Upper lobe of right lung (tissue), 1 donor: ENCODE measurements at places on chromosomes 12 and 14.

GRCh38 chr12:749751-750270 is 2.6 kb upstream of the WNK1 start:
- peaks cover 15% of the 10 kb centered on the region for H3K4me1 ChIP-seq
- H3K27ac ChIP-seq, result no peak overlapping the region
- DNase-seq, result no peak

DNA sequence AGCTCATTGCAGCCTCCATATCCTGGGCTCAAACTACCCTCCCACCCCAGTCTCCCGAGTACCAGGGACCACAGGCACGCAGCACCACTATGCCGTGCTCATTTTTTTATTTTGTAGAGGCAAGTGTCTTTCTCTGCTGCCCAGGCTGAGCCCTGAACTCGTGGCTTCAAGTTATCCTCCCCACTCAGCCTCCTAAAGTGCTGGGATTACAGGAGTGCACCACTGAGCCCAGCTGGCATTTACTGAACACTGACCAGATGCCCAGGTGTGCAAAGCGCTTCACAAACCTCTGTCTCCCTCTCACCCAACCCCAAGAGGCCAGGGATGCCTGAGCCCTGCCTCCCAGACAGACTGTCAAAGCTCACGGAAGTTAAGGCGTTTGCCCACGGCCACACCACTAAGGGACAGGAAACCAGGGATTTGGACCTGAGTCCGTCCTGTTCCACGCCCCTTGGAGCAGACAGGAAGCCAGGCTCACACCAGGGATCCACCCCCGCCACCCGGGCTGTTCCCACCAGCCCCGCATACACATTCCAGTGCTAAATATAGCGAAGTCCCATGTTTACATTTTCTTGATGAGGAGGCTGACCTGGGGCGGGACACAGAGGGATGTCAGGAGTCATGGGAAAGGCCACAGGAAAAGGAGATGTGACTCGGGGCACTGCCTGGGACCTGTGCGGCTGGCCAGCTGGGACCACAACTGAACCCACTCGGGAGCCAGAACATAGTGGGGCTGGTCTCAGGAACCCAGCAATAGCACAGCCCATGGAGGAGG is 51.2 kb downstream of the TESC start:
- H3K36me3 ChIP-seq, result no peaks in the 10 kb centered on the region
- DNase-seq, result no peak
- H3K27me3 ChIP-seq, result no peaks in the 10 kb centered on the region

GRCh38 chr14:90396341-90397339 is at the start of gene CALM1:
TSS of gene CALM1 (plus strand) at chr14:90397029. CDS start at chr14:90397231, 202 bp downstream.
- no peaks in the 10 kb centered on the region for H3K27me3 ChIP-seq
- peak within 1 kb of the TSS; percentile 99 for H3K4me3 ChIP-seq
- peaks cover 29% of the 10 kb centered on the region for H3K4me1 ChIP-seq
- peaks cover 18% of the 10 kb centered on the region for H3K36me3 ChIP-seq

- H3K4me3 ChIP-seq, result no peak overlapping the region
- H3K4me1 ChIP-seq, result no peaks in the 10 kb centered on the region
- no peak overlapping the region for H3K27ac ChIP-seq
- no peaks in the 10 kb centered on the region for H3K27me3 ChIP-seq
Observed at GRCh38 chr14:35890308-35890707, 64.2 kb downstream of the BRMS1L start.

DNA sequence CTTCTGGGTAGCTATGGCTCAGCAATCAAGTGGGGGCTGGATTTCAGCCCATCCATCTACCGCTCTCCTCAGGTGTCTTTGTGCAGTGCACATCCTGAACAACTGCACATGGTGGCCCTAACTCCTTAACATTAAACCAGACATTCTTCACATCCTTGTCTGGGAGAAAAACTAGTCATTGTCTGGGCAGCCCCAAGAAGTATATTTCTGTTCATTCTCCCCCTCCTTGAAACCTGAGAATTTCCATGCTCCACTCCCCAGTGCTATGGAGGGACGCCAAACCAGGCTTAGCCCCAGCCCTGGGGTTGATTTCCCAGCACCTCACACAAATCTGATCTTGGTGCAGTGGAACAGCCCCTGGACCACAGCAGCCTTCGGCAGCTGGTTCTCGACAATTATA is 13.4 kb downstream of the MYL2 start:
- no peaks in the 10 kb centered on the region for H3K36me3 ChIP-seq
- H3K27me3 ChIP-seq, result peaks cover 9% of the 10 kb centered on the region
- no peaks in the 10 kb centered on the region for H3K4me1 ChIP-seq
- H3K4me3 ChIP-seq, result no peak overlapping the region
- no peak overlapping the region for H3K27ac ChIP-seq

DNA sequence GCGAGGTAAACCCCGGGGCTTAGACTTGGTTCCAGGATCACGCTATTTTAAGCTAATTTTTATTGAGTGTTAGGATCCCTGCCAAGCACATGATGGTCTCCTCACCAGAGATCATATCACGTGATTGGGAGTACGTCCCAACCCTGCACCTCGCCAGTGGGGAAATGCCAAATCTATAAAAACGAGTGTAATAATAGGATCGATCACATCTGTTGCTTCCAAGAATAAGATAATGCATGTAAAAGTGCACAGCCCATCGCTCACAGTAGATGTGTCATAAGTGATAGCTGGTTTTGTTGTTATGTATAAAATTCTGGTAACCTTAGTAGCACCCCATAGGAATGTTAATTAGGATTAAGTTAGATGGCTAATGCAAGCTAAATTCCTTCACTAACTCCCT is 581.0 kb upstream of the TMEM132C start:
- no peak for DNase-seq
- H3K36me3 ChIP-seq, result no peaks in the 10 kb centered on the region
- H3K4me1 ChIP-seq, result no peaks in the 10 kb centered on the region
- H3K27me3 ChIP-seq, result no peaks in the 10 kb centered on the region
- no peak overlapping the region for H3K4me3 ChIP-seq
- H3K27ac ChIP-seq, result no peak overlapping the region

- H3K27ac ChIP-seq, result no peak overlapping the region
- H3K4me1 ChIP-seq, result no peaks in the 10 kb centered on the region
Observed at GRCh38 chr14:89540830-89541470, 123.9 kb upstream of the FOXN3 start.

GRCh38 chr12:131049549-131050339 is 96.0 kb downstream of the ADGRD1 start:
- H3K4me3 ChIP-seq, result no peak overlapping the region
- no peaks in the 10 kb centered on the region for H3K36me3 ChIP-seq
- DNase-seq, result peak; percentile 56
- no peaks in the 10 kb centered on the region for H3K4me1 ChIP-seq

DNA sequence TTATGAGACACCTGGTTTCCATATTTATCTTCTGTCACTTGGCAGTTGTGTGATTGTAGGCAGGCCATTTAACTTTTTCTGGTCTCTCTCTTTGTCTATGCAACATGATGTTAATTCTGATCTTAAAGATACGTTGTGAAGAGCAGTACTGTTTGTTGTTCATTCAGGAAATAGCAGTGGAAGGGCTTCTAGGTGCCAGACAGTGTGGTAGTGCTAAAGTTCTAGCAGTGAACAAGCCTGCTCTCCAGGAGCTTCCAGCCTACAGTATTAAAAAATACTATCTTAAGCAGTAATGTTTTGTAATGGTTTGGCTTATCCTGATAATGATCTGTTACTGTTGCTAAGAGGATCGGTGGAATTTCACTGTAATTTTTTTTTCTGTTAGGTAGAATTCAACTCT is 15.2 kb downstream of the NAA30 start:
- no peaks in the 10 kb centered on the region for H3K27me3 ChIP-seq
- H3K4me1 ChIP-seq, result peaks cover 6% of the 10 kb centered on the region
- no peak for DNase-seq

DNA sequence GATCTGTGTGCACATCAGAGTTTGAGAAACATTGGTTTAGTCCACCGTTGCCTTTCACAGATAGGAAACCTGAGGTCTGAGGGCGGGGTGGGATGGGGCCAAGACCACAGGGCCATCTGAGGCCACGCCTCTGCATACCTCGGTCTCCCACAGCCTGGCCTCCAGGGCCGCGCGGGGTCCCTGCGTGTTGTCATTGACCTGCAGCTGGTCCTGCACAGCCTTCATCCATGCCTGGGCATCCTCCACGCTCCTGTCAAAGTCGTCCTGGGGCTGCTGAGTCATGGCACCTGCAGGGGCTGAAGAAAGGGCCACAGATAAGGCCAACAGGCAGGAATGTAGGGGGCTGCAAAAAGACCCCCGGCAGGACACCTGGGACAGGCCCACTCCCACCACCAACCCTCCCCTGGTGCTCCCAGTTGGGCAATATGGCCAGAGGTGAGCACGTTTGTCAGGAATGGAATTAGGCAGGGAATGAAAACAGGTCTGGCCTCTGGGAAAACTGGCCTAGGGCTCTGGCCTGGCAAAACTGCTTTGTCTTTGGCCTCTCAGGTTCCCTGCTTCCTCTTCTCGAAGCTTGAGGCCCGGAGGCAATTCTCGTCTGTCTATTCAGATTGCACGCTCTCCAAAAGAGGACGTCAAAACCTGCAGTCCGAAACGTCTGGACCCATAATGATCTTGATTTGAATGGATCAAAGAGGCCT is 40.8 kb downstream of the SYNE3 start:
- no peak for DNase-seq
- H3K27ac ChIP-seq, result no peak overlapping the region
- peaks cover 11% of the 10 kb centered on the region for H3K36me3 ChIP-seq
- no peak overlapping the region for H3K4me3 ChIP-seq
- H3K27me3 ChIP-seq, result no peaks in the 10 kb centered on the region
- H3K4me1 ChIP-seq, result no peaks in the 10 kb centered on the region

DNA sequence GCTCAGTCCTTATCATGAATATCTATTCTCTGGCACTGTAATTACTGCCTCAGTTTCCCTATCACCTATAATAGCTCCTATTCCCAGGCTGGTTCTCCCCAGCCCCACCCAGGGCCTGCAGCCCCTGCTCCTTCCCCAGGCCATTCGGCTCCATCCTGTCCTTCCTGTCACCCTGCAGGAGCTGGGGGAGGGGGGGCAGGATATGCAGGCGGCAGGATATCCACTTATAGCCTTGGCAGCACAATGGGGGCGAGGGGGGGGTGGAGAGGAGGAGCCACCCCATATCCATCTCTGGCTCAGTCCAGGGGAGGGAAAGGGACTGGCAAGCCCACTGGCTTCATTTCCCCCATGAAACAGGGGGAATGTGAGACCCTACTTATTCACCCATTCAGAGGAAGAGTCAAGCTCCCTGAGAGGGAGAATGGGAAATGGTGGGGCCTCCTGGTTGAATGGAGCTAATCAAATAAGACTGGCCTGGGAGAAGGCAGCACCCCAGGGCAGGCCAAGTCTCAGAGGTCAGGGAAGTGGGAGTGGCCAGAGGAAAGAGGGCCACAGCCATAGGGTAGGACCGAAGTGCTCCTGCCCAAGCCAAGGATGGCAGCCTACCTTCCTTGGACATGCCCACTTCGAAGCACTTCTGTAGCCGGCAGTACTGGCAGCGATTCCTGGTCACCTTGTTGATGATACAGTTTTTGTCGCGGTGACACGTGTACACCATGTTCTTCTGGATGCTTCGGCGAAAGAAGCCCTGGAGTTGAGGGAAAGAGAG is 7.8 kb upstream of the ITGB7 start:
- no peak overlapping the region for H3K4me3 ChIP-seq
- H3K36me3 ChIP-seq, result peaks cover 51% of the 10 kb centered on the region
- peaks cover 56% of the 10 kb centered on the region for H3K4me1 ChIP-seq
- no peak for DNase-seq

GRCh38 chr14:57290751-57291150 is 22.0 kb downstream of the AP5M1 start:
- no peaks in the 10 kb centered on the region for H3K4me1 ChIP-seq
- H3K27ac ChIP-seq, result no peak overlapping the region
- no peak overlapping the region for H3K4me3 ChIP-seq
- peaks cover 47% of the 10 kb centered on the region for H3K36me3 ChIP-seq
- no peak for DNase-seq

DNA sequence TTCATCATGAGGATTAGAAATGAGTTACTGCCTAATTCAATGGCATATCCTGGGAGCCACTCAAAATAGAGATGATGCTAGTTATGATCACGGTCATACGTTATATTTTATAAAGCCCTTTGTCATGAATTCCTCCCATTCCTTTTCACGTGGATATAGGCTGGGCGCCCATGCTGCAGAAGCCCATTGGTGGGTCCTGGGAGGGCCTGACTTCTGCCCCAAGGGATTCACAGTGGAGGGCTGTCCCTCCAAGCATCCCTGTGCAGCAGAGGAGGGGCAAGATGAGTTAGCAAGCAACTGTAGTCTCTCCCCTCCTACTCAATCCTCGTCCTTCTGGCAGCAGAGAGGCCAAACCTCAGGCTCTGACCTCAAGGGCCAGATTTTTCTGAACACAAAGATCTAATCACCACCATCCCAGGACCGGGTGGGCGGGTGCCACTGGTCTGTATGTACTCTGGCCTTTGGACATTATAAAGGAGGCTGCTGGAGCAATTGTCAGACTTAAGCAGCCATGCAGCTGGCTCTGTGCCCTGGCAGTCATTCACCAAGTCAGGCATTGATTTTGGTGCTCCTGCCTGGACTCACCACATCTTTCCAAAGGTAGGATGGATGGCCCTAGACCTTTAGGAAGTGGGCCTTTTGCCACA is 8.6 kb downstream of the GLTP start:
- H3K27me3 ChIP-seq, result no peaks in the 10 kb centered on the region
- H3K36me3 ChIP-seq, result peaks cover 5% of the 10 kb centered on the region
- peaks cover 19% of the 10 kb centered on the region for H3K4me1 ChIP-seq
- H3K4me3 ChIP-seq, result no peak overlapping the region

GRCh38 chr12:11823043-11823442 is 173.6 kb downstream of the ETV6 start:
- no peak for DNase-seq
- no peaks in the 10 kb centered on the region for H3K36me3 ChIP-seq
- no peaks in the 10 kb centered on the region for H3K27me3 ChIP-seq
- H3K27ac ChIP-seq, result peak overlapping the region; percentile 61
- no peak overlapping the region for H3K4me3 ChIP-seq

DNA sequence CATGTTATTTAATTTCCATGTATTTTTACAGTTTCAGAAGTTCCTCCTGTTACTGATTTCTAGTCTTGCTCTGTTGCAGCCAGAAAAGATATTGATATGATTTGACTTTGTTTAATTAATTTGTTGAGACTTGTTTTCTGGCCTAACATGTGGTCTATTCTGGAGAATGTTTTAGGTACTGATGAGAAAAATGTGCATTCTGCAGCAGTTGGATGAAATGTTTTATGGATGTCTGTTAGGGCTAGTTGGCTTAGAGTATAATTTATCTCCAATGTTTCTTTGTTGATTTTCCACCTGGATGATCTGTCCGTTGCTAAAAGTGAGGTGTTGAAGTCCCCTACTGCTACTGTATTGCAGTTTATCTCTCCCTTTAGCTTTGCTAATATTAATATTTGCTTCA is 54.4 kb downstream of the GPR137C start:
- H3K27ac ChIP-seq, result no peak overlapping the region
- H3K4me1 ChIP-seq, result no peaks in the 10 kb centered on the region
- no peak overlapping the region for H3K4me3 ChIP-seq
- no peaks in the 10 kb centered on the region for H3K27me3 ChIP-seq

DNA sequence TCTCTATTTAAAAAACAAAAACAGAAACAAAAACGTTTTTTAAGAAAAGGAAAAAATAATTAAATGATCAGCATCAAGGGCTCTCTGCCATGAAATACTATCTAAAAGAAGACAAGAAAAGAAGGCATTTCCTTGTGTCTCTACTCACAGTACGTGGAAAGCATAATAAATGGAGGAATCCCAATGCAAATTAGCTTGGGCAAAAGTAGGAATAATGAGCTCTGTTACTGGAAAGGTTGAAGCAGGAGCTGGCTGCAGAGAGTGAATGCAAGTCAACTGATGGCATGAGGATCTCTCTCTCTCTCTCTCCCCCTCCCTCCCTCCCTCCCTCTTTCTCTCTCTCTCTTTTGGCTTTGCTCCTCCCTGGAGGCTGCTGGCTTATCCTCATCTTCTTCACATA is 85.9 kb downstream of the TBX3 start:
- no peaks in the 10 kb centered on the region for H3K36me3 ChIP-seq
- H3K27me3 ChIP-seq, result no peaks in the 10 kb centered on the region
- H3K27ac ChIP-seq, result no peak overlapping the region

GRCh38 chr12:51592034-51592705 is 1.1 kb downstream of the SCN8A start:
- no peak overlapping the region for H3K4me3 ChIP-seq
- no peaks in the 10 kb centered on the region for H3K36me3 ChIP-seq
- no peak overlapping the region for H3K27ac ChIP-seq
